ENCODE measurements at places on chromosomes 6 and 20. TPM values are rescaled to one million over a fixed set of nuclear protein-coding genes. Genes with fewer than 3 reads are reported as not detected.

C20orf144 gene
- polyA plus RNA-seq, result 0.12 TPM

SLC22A16 gene
- polyA plus RNA-seq, result 0.45 TPM

TTK gene
- polyA plus RNA-seq, result 5.7 TPM

C4B gene
- polyA plus RNA-seq, result 67.2 TPM

GSTA4 gene
- polyA plus RNA-seq, result 45.2 TPM

PDE7B gene
- polyA plus RNA-seq, result 7.1 TPM

MACROD2 gene
- 3.9 TPM for polyA plus RNA-seq

CHRNA4 gene
- polyA plus RNA-seq, result 0.25 TPM

DAAM2 gene
- polyA plus RNA-seq, result 43.2 TPM

Data from hindlimb muscle (tissue), 1 donor.